NCI-H187 treated with DMSO at 0.1 percent for 48 hours (cell line): ENCODE measurements at places on chromosomes 3 and 15.

GRCh38 chr3:87132801-87133200 is 94.3 kb upstream of the CHMP2B start:
- DNase-seq: no peak

- no peak for DNase-seq
These were observed 4.3 kb downstream of the EPHB1 start for GRCh38 chr3:134799393-134799792.

DNA sequence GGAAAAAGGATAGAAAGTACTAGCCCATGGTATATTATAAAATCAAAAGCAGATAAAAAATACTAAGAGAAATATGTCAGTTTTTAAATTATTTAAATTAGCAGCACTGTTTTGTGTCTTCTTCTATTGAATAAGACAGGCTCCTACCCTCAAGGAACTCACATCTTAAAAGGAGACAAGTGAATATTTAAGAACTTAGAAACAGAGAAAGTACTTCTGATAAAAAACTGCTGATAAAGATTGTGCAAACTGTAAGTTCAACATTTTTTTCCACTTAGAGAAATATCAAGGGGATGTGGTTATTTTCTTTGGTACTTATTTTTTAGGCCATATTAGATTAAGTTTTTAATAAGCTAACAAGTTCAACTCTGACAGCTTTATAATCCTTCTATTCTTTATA is 3.0 kb upstream of the ANKRD28 start:
- no peak for DNase-seq

GRCh38 chr3:112687211-112687610 is 46.3 kb upstream of the CCDC80 start:
- DNase-seq: no peak

DNA sequence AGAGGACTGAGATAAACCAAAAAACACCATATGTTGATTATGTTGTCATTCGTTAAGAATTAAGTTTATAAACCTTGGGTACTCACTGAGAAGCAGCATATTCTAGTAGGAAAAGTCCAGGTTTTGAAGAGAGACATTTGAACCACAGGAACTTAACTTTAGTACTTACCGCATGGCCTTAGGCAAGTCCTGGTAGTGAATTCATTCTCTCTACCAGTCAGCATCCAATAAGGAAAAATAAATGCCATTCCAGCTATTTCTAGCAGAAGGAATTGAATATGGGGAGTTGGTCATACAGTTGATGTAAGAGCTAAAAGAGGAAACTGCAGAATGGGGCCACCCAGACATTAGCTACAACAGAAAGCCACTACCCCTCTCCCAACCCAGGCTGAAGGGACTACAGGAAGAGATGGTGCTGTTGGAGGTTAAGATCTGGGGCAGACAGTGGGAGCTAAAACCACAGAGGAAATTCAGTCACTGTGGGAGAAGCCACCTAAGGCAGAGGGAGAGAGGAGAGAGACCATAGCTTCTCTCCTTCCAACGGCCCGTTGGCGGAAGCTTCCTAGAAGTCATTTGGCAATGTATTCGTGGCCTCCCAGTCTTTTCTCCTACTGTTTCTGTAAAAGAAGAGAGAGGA is 133.8 kb upstream of the RARB start:
- DNase-seq: no peak

DNA sequence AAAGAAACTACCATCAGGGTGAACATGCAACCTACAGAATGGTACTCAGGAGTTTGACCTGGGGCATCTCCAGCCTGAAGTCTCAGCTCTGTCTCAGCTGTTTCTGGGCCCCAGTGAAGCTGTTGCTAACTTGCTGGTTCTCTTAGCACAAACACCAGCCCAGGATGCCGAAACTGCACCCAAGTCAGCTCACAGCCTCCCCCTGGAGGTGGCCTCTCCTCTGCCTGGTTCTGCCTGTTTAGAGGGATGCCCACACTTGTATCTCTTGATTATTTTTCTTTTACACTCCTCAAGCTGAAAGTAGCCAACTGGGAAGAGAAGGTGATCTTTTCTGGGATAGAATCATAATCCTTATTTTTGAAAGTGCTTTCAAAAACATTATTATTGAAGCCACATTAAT is 289.0 kb upstream of the RASGRP1 start:
- no peak for DNase-seq

DNA sequence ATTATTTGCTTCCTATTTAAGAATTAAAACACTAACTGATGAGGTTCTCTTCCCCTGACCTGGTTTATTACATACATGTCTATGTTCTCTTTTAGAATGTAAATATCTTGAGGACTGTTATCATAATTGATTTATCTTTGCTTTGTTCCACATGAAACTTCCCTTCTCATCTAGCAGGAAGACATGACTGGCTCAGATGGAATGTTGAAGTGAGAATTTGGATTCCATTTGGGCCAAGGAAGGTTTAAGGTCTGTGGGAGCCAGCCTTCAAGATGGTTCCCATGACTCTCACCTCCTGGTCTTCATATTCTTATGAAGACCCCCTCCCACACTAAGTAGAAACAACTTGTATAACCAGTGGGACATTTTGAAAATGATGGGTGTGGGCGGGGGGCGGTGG is 222.2 kb upstream of the GADL1 start:
- DNase-seq: no peak

DNA sequence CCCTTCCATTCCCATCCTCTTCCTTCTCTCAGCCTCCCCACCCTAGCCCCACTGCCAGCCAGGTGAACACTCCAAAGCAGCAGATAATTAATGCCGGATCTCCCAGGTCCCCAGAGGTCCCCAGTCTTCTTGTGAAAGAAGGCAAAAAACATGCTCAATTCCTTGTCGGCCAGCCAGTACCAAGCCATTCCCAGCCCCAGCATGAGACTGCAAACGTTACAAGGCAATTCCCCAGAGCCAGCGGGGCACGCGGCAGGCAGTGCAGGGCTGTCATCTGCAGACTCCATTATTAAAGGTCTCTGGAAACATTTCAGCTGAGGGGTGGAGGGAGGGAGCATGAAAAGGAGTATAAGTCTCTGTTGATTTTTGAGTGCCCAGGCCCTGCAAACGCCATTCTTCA is 117.8 kb downstream of the XXYLT1 start:
- no peak for DNase-seq

- DNase-seq: no peak
These were observed 13.3 kb upstream of the DCLK3 start for GRCh38 chr3:36777424-36778218.

DNA sequence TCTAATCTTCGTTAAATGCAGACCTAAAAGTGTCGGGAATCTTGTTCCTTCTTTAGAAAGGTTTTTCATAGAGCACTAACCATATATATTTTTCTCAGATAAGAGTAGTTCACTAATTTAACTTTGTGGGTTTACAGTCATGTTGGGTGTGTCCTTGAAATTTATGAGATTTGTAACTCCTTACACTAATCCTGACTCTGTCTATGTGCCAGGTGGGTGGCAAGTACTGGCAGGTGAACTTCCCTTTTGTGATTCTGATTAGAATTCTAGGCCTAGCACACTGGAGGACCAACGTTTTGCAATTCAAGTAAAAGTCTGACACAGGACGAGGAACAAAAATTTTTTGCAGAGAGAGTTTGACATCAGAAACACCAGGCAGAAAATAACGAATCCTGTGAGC is 220.1 kb downstream of the P3H2 start:
- DNase-seq: no peak

- DNase-seq: no peak
These were observed 594 bp upstream of the CRABP1 start for GRCh38 chr15:78339559-78339958.

- no peak for DNase-seq
These were observed 180.3 kb upstream of the UBE3A start for GRCh38 chr15:25619076-25619475.
